ENCODE measurements at places on chromosomes 11 and 22.

- no peak for DNase-seq
These were observed 243.5 kb downstream of the BUD13 start for GRCh38 chr11:116529271-116529670.

DNA sequence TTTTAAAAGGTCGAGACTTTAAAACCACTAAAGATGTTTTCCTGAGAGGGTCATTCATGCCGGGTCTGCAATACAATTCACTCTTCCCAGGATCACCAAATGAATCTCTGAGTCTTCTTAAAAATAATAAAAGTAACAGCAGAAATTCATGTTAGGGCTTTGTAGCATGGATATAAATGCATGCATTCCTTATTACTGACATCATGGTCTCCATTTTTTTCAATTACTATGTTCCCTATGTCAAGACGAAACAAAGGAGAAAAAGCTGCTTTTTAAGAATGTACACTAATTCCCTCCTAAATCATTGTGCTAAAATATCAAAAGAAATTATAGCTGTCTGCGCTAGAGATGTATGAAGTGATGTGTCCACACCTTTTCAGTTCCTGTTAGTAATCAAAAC is 789.9 kb upstream of the LRRC4C start:
- no peak for DNase-seq

GRCh38 chr22:38461057-38461413 is 6.0 kb upstream of the KCNJ4 start:
- no peak for DNase-seq

DNA sequence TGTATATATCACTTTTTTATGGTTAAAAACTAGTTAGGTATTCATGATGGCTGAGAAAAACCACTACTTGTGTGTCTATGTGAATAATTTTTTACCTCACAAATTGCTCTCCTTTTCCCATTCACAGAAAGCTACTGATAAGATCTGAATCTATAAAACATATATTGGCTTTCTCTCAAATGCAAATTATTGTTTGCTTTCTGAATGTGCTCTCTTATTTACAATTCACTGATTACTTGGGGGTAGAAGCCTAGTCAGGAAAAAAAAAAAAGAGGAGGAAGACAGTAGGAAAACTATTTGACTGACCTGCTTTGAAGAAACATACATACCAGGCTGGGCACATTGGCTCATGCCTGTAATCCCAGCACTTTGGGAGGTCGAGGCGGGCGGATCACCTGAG is 20.5 kb downstream of the PGM2L1 start:
- DNase-seq: no peak

GRCh38 chr11:61728940-61729219 is 23.6 kb upstream of the MYRF start:
- no peak for DNase-seq

DNA sequence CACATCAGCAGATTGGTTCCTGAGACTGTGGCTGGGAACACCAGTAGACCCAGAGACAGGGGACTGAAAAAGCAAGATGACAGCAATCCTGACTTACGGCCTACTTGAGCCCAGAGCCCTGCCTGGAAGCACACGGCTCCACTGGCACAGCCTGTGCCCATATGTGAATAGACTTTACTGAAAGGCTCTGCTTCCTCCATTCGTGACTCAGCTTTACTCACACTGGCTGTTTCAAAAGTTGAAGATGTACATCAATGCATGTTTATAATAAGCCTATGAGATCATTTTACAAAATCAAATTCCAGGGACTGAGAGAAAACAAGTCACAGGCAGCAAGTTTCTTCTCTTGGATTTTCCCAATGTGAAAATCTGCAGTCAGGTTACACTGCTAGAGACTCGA is 134.6 kb upstream of the TEAD1 start:
- DNase-seq: no peak

- DNase-seq: no peak
These were observed 258.5 kb downstream of the FAM76B start for GRCh38 chr11:95531116-95531515.

DNA sequence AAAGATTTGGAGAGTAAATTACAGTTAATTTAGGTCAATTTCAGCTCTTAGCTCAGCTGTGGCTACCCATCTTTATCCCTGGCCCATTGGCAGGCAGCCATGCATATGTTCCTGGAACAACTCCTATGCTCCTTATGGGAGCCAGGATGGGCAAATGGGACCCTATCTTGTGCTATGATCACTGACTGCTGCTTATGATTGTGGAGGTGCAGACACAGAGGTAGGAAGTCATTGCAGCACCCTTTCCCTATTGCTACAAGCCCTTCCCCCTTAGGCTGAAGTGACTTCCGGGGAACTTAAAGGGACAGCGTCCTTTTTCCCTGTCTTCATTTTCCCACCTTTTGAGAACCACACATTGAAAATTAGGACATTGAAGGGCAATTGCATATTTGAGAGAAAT is 112.7 kb downstream of the FCHSD2 start:
- no peak for DNase-seq

- no peak for DNase-seq
These were observed 10.8 kb upstream of the CYP2R1 start for GRCh38 chr11:14902650-14903350.

DNA sequence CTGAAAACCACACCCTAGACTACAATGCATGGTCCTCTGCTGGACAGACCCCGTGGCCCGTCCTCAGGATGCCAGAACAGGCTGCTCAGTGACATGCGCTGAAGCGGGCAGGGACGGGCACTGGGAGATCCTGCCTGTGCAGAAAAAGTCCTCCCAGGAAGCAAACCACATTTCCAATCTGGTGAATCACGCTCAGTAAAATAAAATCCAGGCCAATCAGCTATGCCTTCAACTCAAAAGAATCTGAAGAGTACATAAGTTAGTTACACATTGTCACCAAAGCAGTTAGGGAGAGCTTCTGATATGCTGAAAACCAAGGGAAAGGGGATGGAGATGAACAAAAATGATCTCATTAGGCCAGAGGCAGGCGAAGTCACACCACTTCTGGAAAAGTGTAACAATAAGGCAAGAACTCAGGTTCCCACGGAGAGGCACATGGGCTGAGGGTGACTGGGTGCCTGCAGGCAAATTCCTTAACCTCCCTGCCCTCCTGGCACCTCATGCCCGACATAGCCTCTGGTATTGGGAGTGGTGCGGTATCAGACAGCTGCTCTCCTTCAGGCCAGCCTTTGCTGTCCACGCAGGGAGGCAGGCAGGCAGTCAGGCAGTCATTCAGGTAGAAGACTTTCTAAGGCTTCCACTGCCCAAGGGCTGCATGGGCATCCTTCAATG is 66.4 kb downstream of the APOL5 start:
- DNase-seq: no peak

DNA sequence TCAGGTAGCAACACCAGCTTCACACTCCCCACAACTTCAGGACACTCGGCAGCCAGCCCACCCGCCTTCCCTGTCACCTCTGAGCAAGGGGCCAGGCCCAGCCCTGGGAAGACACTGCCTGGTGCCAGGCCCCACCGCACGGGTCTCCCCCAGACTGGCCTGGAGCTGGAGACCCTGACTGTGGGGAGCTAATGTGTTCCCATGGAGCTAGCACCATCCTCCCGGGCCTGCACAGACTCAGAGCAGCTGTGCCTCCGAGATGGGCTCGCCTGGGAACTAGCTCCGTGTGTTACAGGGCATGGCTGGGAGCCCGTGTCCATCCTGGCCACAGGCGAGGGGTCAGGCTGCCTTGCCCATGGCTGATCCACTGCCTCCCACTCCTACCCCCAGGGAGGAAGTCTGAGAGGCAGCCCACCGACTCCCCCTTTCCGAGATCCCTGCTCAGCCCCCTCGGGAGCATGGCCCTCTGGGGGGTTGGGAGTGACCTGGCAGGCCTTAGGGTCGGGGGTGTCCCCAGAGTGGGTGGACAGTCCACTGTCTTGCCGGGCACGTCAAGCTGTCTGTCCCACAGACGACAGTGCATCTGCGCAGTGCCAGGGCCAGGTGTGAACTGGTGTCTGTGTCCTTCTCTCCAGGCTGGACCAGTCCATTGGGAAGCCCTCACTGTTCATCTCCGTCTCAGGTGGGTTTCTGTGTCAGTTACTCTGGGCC is 76.7 kb upstream of the KCNQ1OT1 start:
- no peak for DNase-seq

DNA sequence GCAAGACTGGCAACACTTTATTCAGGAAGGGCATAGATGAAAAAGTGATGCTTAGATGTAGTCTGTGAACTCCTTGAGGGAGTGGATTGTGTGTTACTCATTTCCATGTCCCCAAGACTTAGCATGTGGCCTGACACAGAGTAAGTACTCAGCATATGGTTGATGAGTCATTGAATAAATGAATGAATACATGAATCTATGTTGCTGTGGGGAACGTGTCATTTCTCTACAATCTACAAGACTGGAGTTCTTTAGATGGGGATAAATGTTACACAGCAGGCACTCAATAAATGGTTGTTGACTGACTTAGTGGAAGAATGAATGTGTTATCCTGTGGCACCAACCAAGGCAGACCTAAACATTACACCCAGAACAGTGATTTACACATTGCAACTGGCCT is 17.9 kb downstream of the BPIFC start:
- no peak for DNase-seq

GRCh38 chr11:59728913-59729312 is 15.3 kb upstream of the OR10V1 start:
- DNase-seq: no peak

DNA sequence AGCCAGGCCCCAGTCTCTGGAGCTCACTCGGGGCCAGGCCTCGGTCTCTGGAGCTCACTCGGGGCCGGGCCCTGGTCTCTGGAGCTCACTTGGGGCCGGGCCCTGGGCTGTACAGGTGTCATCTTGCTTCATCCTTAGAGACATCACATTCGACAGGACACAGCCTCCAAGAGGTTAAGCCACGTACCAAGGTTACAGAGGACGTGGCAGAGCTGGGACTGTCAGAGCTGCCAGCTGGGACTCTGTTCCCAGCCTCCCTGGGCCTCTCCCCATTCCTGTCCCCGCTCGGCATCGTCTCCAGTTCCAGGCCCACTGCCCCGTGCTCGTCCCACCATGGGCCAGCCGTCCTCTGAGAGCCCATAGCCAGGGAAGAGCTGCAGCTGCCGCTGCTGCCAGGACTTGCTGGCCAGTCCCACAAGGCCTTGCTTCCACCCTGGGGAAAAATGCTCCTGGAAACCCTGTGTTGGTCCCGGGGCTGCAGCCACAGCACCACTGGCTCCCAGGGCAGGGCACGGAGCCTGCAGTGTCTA is 19.6 kb downstream of the CABP7 start:
- DNase-seq: no peak

- no peak for DNase-seq
These were observed 16.3 kb downstream of the SULT4A1 start for GRCh38 chr22:43845981-43846380.

- no peak for DNase-seq
These were observed 9.1 kb upstream of the MAP6 start for GRCh38 chr11:75677909-75678308.

DNA sequence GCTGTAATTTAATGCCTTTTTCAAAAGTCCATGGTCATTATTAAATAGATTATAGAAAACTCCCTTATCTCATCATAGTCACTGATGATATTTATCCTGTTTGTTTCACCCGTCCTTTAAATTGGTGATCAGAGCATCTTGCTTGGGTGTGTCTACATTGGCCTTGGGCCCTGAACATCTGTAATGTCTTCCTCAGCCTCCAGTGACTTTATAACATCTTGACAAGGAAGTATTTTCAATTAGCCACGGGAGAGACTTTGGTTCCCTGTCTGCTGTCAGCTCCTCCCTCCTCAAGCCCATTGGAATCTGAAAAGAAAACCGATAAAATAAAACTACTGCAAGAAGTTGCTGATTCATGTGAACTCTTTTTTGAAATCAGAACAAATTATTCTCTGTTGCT is 116.9 kb upstream of the TTC12 start:
- no peak for DNase-seq

DNA sequence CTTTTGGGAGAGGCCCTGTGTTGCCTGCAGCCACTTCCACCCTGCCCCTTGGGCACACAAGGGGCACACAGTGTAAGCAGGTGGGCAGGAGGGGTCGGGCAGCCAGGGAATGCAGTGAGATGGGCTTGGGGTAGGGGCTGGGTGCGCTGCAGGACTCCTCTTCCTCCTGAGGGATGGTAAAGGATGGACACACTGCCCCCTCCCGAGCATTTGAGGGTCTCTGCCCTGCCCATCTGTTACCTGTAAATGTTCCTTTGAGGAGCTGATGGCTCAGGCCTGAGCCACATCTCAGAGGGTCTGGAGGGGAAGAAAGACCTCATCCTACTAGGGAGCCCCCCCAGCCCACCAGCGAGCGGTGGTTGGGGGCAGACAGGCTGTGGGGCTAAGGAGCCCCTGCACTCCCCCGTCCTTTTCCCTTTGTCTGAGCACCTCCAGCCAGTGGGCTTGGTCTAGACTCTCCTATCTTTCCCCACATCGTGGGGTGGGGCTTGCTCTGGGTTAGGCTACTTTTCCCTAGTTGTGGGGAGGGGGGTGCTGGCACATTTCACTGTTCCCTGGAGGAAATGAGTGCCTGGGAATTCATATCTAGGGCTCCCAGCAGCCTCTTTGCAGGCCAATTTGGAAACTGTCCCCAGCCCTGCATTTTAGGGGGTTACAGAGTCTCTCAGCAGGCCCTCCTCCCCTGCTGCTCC is 1.7 kb upstream of the TSSC4 start:
- peak; percentile 33 for DNase-seq

GRCh38 chr22:43969989-43970755 is 14.9 kb downstream of the SAMM50 start:
- no peak for DNase-seq

DNA sequence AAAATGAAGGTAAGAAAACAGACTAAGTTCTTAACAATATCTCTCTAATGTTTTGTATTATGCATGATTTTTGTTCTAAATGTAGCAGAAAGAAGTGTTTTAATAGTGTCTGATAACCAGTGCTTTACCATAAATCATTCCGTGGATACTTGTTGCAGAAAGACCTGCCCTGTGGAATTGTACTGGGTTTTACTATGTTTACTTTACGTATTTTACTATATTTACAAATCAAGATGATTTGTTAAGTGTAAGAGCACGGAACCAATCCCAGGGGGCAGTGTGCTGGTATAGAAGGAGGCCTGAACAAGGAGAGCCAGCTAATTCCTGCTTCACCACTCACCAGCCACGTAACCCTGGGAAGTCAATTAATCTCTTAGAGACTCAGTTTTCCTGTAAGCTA is 1.4 kb downstream of the HTR3B start:
- DNase-seq: peak; percentile 82

GRCh38 chr11:10990160-10990559 is 132.3 kb upstream of the ZBED5 start:
- no peak for DNase-seq

DNA sequence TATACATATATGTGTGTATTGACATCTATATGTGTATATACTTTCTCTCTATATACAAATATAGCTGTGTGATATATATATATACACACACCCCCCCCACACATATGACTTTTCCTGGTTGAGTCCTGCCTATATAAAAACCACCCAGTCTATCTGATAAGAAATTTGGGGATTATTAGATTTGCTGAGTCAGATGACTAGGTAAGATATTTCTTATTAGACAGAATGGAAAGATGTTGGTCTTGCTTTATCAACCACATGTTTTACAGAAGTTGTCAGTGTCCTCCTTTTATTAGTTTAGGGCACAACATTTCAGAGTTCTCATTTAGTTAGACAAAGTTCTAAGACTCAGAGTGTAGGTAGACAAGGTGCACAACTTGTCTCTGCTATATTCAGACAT is 953.3 kb downstream of the METTL15 start:
- DNase-seq: no peak

GRCh38 chr11:87870086-87870485 is 305.2 kb downstream of the RAB38 start:
- no peak for DNase-seq

Data from NCI-H82 (cell line).